Spleen (tissue), 13 donors: ENCODE measurements at places on chromosomes 2 and 18.
A peak's percentile ranks its signal among the peaks of the same experiment; 100 is the strongest.

GRCh38 chr18:58580623-58581022, 48.3 kb downstream of the ALPK2 start:
- DNase-seq = no peak

- no peak for DNase-seq
Observed at GRCh38 chr2:65130664-65131175, 814 bp upstream of the RAB1A start.

DNA sequence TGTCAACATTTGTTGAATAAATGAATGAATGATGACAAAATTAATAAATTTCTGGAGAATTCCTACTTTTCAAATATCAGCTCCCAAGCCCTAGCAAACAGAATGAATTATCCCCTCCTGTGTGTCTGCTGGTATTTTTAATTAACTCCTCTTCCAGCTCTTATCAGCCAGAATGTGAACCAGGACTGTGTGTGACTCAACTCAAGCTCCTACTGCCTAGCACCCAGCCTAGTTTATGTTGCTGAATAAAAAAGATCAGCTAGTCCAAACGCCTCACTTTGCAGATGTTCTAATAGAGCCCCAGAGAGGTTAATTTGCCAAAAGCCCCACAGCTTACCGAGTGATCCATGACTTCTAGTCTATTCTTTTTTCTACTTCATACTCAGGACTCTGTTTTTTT, 50.3 kb downstream of the RABL2A start:
- DNase-seq = no peak

- DNase-seq = peak; percentile 91
Observed at GRCh38 chr2:144516981-144517865, 2.7 kb downstream of the ZEB2 start.

DNA sequence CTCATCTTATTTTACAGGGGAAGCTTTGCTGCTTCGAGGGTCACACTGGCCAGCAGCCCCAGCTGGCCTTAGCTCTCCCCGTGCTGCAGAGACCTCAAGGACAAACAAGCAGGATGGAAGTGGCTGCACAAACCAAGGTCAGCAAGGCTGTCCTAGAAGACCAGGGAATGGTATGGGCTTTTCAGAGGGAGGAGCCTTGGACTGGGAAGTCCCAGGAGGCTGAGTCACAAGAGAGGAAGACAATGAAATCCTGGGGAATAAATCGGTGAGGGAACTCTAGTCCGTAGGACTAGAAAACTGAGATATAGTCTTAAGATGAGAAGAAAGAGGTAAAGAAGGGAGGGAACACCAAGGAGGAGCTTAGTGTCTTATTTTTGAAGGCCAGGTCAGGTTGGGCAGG, 15.7 kb downstream of the CREG2 start:
- DNase-seq = no peak

- no peak for DNase-seq
Observed at GRCh38 chr2:71224457-71224856, 2.4 kb downstream of the PAIP2B start.

GRCh38 chr2:18784245-18784644, 194.9 kb upstream of the NT5C1B start:
- no peak for DNase-seq

DNA sequence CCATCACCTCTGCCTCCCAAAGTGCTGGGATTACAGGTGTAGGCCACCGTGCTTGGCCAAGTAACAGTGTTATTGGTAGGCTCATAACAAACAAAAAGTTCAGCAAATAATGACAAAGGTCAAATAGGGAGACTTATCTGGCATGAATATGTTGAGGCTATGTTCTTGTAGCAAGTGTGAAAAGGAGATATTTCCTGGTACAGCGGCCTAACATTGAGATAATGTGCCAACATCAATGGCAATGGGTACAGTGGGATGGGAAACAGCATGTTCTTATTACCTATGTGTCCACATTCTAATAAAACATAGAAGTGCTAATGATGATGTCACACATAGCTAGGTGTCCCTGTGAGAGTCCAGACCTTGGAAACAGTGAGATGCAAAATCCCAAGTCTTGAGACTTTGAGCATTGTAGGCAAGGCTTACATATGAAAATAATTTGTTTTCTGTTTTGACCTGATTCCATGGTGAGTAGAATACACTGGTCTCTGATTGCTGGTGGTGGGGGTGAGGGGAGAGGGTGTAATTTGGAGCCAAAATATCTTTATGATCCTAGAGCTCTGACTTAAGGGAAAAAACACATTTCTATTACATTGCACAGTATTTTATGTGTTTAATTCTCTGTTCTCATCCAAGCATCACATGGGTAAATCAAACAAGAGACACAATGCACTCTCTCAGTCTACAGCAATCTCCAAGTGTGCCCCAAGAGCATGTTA, 33.1 kb upstream of the PMAIP1 start:
- no peak for DNase-seq

DNA sequence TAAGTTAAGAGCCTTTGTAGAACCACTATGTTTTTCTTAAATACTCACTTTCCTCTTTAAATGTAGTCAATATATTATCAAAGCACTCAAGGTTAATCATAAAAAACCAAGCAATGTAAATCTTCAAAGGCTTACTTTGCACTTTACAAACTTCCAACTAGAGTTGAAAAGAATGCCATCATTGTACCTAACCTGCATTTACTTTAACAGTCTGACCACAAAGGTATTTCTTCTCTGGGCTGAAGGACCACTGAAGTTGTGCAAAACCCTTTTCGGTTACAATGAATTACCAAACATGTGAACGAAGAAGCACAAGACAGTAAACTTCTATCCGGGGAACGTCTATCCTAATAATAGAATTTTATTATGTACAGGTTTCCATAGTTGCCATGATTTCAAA, 3.0 kb downstream of the HNRNPLL start:
- DNase-seq = no peak

DNA sequence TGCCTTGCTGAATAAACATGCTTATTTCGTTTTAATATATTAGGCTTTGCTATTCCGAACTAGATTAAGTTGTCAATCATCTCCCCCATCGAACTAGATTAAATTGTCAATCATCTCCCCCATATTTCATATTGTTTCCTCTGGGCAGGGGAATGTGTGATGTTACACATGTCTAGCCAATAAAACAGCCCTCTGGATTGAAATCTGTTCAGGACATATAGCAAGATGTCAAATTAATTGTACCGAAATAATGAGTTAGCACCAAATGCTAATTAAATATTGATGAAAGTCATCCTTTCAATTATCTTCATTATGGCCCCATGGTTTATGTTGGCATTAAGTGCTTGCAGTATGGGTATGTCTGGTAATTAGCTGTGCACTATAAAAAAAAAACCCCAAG, 135.5 kb downstream of the SPOPL start:
- no peak for DNase-seq

GRCh38 chr2:223626716-223627115, 24.6 kb upstream of the SCG2 start:
- no peak for DNase-seq

DNA sequence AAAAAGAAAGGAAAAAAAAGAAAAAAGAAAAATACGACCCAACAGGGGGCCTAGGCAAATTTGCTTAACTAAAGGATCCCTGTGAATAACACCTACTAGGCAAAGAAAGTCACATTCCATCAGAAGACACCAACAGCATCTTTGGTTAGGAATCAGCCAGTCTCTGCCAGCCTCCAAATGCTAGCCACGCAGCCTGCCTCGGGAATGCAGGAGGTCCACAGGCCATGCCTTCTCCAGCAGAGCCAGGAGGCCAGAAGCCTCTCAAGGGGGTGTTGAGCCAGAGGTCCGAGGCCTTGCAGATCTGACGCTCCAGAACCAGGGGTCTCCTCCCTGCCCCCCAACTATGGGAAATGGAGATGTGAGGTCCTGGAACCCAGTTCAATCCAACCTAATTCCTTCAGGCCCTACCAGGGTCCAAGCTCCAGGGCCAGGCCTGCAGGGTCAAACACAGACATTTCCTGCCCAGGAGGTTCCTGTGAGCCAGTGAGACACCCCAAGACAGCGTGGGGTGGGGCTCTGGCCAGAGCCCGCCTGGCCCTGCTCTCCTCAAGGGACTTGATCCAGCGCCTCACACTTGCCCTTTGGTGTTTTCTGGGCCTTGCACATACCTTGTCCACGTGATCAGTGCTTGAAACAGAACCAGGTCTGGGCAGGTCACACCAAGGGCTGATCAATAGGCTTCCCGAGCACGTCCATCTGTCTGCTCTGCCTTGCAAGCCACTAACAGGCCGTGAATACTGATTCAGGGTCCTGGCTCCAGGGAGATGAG, 289.6 kb upstream of the ID2 start:
- no peak for DNase-seq

- no peak for DNase-seq
Observed at GRCh38 chr2:72673279-72673678, 152.6 kb downstream of the EXOC6B start.

- DNase-seq = no peak
Observed at GRCh38 chr2:173750353-173750801, 214.8 kb downstream of the SP3 start.

GRCh38 chr2:70356941-70357683, 55.2 kb upstream of the FAM136A start:
- DNase-seq = no peak

GRCh38 chr2:74297391-74297790, 45.8 kb downstream of the SLC4A5 start:
- DNase-seq = no peak

- DNase-seq = no peak
Observed at GRCh38 chr18:8959551-8960135, 142.9 kb upstream of the NDUFV2 start.

- no peak for DNase-seq
Observed at GRCh38 chr2:9179572-9180201, 26.9 kb upstream of the ASAP2 start.

DNA sequence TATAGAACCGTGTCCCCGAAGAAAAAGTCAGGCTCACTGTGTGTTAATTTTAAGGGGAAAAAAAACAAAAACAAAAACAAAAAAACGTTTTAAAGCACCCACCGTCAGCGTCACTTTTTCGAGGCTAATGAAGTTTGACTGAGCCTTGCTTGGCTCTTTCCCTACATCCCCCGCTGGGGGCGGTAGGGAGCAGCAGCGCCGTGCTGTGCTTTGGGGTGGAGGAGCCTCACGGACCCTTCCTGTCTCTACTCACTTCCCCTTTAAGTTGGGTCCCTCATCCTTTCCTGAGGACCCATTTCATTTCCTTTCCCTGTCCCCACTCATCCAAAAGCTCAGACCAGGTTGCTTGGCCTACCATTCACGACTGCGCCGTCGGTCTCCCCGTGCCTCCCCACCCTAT, 82.8 kb upstream of the RPL31 start:
- no peak for DNase-seq
